Fibroblast of skin of left quadriceps (primary cell): ENCODE measurements at places on chromosomes 12 and 14.
A peak's percentile ranks its signal among the peaks of the same experiment; 100 is the strongest.

- DNase-seq = peak; percentile 98
Observed at GRCh38 chr14:63203618-63204406, 431 bp upstream of the RHOJ start.

DNA sequence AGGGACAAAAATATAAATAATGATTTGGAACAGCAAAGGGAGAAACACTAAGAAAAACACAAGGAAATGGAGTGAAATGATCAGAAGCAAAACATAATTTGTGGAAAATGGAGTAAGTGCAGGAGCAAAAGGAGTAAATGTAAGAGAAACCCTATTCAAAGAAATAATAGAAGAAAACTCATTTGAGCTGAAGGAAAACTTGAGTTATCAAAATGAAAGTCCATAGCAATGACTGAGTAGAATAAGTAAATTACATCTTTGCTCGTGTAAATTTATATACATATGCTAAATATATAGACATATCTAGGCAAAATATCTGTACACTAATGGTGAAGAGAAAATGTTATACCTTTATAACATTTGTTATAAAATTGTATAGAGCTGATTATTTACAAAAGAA lies 194.0 kb downstream of the FOXA1 start:
- DNase-seq = no peak

DNA sequence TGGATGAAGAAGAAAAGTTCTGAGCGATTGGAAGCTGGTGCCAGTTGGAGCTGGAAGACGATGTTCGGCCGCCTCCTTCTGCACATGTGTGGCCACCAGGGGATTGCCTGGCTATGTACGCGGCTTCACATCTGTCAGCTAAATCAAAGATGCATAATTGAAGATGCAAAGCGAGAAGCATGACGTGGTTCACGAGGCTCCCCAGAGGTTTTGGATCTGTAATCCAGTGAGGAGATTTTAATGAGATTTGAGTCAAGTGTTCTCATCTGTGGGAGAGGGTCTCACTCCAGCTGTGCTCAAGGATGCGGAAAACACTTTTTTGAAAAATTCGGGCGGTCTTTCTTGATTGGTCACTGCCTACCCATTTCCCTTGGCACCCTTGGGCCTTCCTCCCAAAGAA lies 94.6 kb downstream of the PAX9 start:
- no peak for DNase-seq

DNA sequence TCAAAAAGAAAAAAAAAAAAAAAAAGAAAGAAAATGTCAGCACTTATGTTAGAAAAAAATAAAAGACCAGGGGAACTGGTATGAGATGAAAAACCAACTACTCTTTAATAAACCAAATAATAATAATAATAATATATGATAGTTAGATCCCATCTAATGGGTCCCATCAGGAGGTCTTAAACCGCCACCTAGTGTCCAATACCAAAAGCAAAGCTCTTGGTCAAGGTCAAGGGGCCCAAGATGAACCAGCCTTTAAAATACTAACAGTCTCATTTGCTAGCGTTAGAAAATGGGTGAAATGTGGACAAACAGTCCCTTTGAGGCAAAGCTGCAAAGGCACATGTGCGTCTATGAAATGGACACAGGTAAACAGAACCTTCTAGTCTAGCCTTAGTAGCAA lies 12.3 kb downstream of the BRAP start:
- peak; percentile 3 for DNase-seq

GRCh38 chr14:59318908-59319307 lies 130.4 kb downstream of the DAAM1 start:
- DNase-seq = no peak

GRCh38 chr12:123765504-123766035 lies 3.5 kb downstream of the DNAH10 start:
- no peak for DNase-seq

GRCh38 chr12:77796775-77797174 lies 33.9 kb upstream of the NAV3 start:
- DNase-seq = peak; percentile 21

DNA sequence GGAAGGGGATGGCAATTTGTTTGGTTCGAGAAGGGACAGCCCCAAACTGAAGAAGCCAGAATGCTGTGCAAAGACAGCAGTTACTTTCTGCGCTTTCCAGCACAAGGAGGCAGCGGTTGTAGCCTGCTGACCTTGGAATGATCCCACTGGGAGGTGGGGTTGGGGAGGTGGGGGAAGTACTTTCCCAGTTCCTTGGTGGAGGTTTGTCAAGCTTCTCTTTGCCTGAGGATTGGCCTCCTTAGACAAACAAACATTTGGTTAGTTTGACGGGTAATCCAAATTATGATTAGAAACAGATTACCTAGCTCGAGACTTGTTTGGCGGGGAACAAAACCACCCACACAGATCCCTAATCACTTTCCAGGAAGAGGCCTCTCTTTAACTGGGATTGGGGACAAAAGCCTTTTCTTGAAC lies 79.1 kb upstream of the EGLN3 start:
- peak; percentile 27 for DNase-seq

DNA sequence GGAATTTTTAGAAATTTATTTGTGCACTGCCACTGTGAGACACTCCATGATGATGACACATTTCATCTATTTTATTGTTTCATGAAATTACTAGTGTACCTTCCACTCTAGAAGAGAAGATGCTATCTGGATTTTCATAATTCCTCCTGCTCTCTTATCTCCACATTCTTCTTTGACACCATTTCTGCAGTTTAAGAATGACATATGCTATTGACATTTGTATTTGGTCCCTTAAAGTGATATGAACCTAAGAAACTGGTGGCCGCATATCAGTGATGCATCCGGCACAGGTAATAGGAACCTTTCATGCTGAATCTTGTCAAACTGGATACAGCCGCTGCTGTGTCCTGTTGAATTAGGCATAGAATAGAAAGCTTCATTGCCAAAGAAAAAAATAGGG lies 696.3 kb downstream of the TMEM121 start:
- no peak for DNase-seq

- no peak for DNase-seq
Observed at GRCh38 chr14:101932673-101933072, 31.7 kb upstream of the DYNC1H1 start.

GRCh38 chr12:79333144-79333543 lies 357.6 kb downstream of the PAWR start:
- DNase-seq = no peak

- no peak for DNase-seq
Observed at GRCh38 chr12:111170543-111170942, 198.4 kb downstream of the PHETA1 start.
